Stimulated activated CD8-positive, alpha-beta memory T cell treated with anti-CD3 and anti-CD28 coated beads, Interleukin-12 subunit alpha, Interleukin-12 subunit beta, amount 100 ng/mL, for 4 hours (primary cell): ENCODE measurements at places on chromosomes 2 and 18.

GRCh38 chr2:102025016-102025501 lies 33.3 kb downstream of the IL1R2 start:
- no peak for DNase-seq

DNA sequence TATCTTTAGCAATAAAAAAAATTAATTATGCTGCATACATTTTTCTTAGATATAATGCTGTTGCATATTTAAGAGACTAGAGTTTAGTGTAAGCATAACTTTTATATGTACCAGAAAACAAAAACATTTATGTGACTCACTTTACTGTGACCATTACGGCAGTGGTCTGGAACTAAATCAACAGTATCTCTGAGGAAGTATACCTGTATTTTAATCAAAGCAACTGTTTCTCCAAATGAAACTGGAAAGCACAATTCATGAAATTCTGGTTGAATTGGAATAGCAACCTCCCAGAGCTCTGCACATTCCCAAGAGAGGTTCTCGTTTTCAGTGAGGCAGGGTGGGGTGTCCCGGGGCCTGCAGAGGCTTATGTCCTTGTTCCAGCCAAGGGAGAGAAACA lies 112.2 kb upstream of the TACR1 start:
- no peak for DNase-seq

DNA sequence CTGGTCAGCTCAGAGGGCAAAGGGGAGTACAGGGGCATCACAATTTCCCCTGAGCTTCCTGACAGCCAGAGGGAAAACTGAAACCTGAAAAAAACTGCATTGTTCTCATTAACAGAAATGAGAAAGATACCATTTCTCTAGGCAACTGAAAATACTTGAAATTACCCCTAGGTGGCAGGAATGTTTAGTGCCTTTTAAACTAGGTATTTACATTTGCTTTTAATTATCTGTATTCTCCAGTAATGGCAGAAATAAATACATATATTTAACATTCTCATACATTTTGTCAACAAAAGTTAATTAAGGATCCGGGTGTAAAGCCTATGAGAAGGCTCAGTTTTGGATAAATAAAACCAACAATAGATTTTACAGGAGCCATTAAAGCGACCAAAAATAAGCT lies 34.5 kb downstream of the RPL31 start:
- no peak for DNase-seq

GRCh38 chr2:225040856-225041206 lies 1.4 kb downstream of the DOCK10 start:
- peak; percentile 19 for DNase-seq

DNA sequence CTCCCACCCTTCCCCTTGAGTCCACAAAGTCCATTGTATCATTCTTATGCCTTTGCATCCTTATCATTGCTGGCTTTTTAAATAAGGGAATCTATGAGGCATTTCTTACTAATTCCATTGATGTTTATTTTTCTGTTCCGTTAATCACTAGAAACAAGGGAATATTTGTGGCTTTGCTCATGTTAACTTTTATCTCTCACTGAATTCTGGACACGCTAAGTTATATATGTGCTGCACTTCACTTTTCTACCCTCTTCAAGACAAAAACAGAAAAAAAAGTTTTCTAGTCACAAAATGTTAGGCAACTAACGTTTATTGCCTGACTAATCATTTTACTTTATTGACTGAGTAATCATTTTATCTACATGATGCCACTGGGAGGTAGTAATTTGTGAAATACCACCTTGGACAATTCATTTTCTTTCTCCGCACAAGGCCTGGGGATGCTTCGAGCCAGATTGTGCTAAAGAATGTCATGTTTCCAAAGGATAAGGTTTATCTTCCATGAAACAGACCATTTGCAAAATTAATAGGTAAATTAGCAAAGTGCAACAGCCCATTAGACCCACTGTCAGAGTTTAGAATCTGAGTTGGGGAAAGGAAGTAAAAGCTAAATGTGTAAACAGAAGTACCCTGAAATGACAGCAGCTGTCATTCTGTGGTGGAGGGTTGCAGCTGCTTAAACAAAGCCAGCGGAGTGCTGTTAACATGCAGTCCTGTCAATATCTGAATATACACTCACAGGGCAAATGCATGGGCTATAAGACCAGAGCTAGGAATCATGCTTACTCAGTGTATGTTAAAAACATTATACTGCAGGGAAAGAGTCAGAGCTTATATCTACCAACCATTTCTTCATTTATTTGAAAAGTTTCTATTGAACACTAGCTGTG lies 658.7 kb downstream of the CNTNAP5 start:
- DNase-seq: no peak

DNA sequence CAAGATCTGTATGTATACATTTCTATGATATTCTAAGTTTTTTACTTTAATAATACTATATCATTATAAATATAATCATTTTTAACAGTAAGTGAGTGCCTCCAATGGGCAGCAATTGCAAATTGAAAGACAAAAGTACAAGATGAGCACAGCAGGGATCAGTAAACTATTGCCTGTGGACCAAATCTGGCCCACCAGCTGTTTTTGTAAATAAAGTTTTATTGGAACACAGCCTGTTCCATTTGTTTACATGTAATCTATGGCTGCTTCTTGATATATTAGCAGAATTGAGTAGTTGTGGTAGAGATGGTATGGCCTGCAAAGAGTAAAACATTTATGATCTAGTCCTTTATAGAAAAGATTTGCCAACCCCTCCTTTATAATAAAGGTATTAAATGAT lies 43.2 kb downstream of the CHST9 start:
- no peak for DNase-seq

- DNase-seq: no peak
These were observed 160.9 kb downstream of the RDH14 start for GRCh38 chr2:18399601-18400000.

GRCh38 chr2:70985956-70986355 lies 7.5 kb downstream of the ANKRD53 start:
- no peak for DNase-seq

DNA sequence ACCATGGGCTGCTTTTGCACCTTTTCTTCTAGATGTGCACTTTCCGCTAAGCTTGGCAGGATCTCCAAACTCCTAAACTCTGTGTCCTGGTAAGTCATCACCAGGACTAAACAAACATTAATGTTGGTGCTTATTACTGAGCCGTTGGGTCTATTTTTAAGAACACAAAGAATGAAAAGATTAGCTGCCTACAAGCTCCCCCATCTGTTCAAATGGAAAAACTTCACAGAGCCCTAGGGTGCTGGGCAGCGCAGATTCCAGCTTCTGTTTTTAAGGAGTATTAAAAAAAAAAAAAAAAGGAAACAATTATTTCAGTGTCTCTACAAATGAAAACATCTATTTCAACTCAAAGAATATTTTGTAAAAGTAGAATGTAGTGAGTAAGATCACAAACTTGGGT lies 97.8 kb upstream of the AQP4 start:
- no peak for DNase-seq

DNA sequence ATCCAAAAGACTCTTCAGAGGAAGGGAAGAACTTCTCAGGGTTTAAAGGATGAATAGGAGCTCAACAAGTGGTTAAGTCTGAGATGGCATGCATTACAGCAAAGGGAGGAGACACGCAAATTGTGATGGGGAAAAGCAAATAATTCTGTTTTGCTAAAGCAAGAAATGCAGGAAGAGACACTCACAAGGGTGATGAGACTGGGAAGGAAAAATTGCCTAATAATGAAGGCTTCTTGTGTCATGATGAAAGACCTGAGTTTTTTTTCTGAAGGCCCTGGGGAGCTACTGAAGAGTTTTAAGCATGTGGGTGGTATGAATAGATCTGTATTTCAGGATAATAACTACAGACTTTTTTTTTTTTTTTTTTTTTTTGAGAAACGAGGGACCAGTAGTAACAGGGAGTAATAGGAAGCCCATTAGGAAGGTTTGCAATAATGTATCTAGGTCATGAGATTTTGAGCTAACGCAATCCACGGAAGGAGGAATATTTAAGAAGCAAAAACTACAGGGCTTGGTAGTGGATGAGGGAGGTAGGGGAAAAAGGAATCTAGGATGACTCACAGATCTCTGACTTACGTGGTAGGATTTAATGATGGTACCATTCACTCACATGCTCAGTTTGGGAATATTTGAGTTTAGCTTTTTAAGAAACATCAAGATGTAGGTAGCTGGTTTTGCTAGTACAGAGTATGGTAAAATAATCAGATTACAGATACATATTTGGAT lies 16.0 kb upstream of the SERPINB3 start:
- DNase-seq: no peak

DNA sequence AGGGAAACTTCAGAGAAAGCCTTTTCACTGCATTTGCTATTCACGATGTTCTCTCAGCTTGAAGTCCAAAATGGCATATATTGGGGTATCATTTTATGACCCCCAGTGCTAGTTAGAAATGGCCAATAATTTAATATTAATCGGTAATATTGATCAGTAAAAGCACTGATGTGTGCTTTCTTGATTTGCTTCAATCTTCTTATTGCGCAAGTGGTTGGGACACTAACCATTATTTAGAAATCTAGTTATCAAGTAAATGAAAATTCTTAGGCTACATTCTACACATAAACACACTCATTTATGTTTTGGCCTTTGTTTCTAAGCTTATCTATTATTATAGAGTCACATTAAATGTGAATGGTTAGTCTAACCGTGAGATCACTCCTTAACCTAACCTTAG lies 49.7 kb upstream of the VWC2L start:
- DNase-seq: no peak

DNA sequence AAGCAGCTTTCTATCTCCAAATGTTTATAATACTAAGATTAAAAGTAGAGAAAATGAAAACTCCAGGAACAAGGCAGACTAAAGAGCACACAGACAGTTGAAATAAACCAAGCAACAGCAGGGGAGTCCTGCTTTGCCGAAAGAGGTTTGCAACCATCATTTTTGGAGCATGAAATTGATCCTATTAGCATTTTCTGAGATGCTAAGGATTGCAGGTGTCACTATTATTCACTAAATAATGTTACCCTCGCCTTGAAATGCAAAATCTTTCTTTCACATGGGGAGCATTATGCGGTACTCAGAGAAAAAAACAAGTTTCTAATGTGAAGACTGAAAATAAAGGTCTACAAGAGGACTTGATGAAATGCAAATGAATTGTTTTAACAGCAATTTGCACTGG lies 81.7 kb upstream of the DNAJC10 start:
- no peak for DNase-seq

DNA sequence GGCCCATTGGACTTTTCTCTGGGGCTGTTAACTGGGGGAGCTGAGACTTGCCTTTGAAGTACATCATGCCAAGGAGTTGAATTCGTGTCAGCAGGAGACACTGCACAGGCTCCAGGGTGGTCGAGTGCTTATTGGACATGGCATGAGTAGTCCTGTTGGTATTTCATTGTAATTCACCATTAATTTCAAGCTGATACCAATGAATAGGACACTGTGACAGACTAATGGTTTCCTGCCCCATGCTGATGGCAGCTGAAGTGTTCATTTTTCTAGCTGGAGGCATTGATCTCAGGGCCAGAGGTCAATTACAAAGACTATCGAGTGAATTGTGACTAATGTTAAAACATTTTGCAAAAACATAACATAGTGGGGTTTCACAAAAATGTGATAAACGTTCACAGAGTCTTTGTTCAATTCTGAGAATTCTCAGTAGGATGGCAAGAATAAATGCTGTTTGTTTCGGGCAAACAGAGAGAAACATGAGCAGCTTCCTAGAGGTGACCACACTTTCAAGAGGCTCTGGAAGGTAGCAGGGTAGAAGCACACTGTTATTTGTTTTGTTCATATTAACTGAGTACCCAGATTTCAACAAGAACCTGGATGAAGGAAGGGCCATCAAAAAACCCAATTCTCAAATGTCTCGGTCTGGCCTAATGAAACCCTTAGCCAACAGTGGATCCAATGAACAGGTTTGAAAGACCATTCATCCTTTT lies 90.6 kb upstream of the ARL4C start:
- no peak for DNase-seq

- DNase-seq: no peak
These were observed 129.2 kb upstream of the PTPRM start for GRCh38 chr18:7437870-7438269.

- DNase-seq: no peak
These were observed 100.9 kb downstream of the ATP9B start for GRCh38 chr18:79169958-79170555.

DNA sequence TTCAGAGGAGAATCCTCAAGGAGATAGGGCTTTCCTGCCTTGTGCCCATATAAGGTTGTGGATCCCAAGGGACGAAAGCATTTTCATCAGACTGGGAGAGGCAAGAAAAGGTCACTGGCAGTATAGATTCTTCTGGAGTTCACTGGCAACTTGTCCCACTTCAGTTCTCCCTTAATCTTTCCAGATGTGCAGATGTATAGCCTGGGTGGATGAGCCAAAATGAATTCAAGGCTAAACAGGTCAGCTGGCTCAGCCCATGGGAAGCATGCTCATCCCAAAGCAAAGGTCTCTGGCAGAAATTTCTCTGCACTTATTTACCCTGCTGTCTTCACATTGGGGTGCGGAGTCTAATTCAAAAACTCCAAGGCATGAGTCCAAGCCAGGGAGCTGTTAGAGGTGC lies 148.9 kb upstream of the TNP1 start:
- DNase-seq: no peak
